Thymus (tissue), 14 donors: ENCODE measurements at places on chromosomes 4 and X.

GRCh38 chr4:38266616-38267015, 306.4 kb downstream of the PTTG2 start:
- DNase-seq: no peak

- DNase-seq: no peak
These were observed 227.3 kb upstream of the TET2 start for GRCh38 chr4:104919406-104919805.

- DNase-seq: no peak
These were observed 236.7 kb upstream of the GATB start for GRCh38 chr4:151997461-151997860.

DNA sequence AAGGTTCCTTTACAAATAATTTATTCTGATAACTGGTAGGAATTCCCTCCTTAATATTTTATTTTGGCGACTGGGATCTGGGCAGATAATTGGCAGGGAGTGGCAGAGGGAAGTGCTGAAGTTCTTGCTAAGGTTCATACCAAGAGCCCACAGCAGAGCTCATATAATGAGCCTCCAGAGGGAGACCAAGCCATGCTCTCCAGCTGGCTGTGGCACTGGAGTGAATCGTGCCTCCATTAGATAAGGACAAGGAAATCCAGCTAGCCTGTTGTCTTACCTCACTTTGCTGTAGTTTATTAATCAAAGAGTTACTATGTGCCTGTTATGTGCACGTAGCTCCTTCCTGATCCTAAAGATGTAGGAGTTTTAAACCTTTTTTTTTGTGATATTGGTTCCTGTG, 1.3 kb downstream of the ASB12 start:
- no peak for DNase-seq

GRCh38 chrX:29652484-29652883, 562.9 kb upstream of the MAGEB2 start:
- DNase-seq: no peak

GRCh38 chrX:47380268-47380667, 9.9 kb downstream of the ZNF157 start:
- no peak for DNase-seq

DNA sequence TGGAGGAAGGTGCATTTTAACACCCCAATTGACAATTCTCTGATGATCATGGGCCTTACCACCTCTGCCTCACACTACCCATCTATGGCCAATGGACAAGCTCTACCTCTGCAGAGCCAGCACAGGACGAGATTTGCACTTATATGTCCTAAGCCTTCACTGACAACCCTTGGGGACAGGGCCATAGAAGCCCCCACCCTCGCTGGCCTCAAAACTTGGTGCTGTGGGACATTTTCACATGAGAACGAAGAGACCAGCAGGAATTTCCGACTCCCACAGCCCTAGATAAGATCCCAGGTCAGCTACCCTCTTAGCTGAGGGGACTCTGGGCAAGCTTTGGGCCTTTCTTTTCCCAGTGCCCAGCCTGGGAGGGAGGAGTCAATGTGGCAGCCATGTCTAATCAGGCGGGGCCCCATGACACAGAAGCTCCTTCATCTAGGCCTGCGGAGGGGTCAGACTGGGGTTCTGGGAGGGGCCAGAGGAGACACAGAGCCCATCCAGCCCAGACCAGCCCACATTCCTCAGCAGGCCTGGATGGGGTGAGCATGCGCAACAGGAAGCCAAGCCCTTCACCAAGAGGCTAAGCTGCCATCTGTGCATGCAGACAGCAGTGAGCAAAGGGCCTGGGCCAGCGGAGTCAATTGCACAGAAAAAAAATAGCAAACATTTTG, 12.1 kb downstream of the PJA1 start:
- DNase-seq: no peak

DNA sequence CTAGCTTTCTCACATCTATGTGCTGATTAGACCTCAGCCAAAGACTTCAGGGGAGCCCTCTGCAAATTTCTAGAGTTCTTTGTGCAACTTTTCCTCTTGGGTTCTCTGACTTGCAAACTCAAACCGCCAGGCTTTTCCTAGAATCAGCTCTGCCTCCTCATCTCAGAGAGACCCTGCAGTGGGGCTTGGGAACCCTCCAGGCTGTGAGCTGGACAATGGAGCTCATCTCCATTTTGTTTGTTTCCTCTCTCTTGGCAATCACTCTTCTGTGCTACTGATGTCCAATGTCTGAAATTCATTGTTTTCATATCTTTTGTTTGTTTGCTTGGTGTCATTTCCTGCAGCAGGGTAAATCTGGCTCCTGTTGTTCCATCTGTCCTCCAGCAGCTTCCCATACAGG, 33.0 kb downstream of the GYPB start:
- no peak for DNase-seq

DNA sequence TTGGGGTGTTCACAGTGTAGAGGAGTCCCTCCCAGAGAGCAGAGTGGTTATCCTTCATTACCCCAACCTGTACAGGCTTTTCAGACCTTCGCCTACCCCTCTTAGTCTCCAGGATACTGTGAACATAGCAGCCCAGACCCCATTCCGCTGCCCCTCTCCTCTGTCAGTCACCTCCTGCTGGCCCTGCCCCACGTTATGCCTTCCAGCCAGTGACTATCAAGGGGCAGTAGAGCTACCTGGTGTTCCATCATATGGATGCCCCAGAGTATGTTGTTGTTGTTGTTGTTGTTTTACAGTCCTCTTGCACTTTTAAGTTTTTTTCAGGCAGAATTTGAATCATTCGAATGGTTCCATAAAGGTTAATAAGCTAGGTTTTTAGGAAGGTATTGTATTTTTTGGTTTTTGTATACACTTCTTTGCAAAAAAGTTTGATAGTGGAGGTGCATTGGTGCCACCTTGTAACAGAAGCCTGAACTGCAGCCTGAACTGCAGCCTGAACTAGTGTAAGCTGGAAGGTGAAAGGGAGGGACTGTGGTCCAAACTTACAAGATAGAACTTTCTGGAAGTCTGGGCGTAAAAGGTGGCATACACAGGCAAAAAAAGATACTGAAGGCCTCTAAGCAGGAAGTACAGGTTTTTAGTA, 101.4 kb upstream of the RAB40AL start:
- DNase-seq: no peak

GRCh38 chrX:50154429-50154828, 46.4 kb downstream of the AKAP4 start:
- no peak for DNase-seq

- no peak for DNase-seq
These were observed 138.2 kb downstream of the GUCY2F start for GRCh38 chrX:109343671-109344070.

- no peak for DNase-seq
These were observed 45.6 kb downstream of the RGS12 start for GRCh38 chr4:3338321-3338838.

GRCh38 chrX:40278340-40279090, 180.8 kb upstream of the BCOR start:
- DNase-seq: no peak

DNA sequence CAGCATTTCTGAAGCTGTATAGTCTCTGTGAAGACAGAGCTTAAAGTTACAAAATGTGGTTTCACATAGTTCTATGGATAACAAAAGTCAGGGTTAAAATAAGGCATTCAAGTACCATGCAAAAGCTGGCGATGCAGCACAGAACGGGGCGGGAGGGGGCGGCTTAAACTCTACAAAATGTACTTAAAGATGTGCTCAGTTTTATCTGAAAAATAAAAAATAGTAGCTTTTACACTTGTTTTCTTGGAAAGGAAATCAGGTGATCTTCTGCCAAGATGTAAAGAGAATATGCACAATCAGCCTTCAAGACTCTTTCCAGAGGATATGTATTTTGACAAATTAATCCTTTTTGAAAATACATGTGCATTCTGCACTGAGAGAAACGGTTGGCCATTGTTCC, 301.7 kb upstream of the EMCN start:
- no peak for DNase-seq

GRCh38 chr4:27908356-27908755, 1047.7 kb downstream of the STIM2 start:
- DNase-seq: no peak

GRCh38 chr4:139333046-139333445, 30.8 kb upstream of the NDUFC1 start:
- DNase-seq: no peak

DNA sequence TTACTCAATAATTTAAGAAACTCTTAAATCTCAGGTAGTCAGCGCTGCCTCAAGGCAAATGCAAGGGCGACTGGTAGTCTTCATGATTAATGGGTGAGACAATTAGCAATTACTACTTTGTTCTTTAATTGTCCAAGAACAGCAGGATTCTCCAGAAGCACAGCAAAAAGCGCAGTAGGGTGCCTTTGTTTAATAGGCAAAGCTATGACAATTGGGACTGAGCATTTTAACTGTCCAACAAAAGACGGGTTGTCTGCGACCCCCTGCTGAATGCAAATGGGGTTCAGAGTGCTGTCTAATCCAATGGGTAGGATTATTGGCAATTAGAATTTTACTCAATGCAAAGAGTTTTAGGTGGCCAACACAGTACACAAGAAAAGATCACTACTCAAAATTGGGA, 286.1 kb downstream of the CHIC1 start:
- no peak for DNase-seq

DNA sequence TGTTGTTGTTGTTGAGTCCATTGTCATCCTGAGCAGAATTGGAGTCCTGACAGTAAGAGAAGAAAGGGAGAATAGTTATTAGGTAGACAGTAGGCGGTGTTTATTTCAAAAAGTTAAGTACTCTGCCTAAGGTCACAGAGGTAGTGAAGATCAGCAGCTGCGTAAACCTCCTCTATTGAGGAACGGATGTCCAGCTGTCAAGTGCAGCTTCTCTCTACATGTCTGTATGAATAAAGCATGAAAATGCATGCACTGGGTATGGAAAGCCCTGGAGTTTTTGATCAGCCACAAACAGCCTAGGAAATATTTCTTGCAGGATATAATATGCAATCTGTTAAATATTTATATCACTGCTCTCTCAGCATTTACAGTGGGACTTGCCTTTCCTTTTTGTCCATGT, 109.4 kb upstream of the CBLL2 start:
- no peak for DNase-seq

DNA sequence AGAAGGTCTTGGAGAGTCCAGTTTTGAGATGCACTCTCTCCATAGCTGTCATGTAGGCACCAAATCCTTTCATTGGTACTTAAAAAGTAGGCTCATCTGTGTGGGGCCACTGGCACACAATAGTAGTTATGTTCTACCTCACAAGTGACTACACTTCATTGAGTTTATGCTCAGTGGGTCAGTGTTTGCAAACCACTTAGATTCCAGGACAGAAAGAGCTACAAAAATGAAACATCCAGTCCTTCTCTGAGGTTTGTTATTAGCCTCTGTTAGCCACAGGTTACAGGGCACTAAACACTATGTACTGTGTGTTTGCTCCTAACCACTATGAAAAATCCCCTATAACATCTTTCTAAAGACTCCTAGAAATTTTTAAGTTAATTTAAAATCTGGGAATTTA, 13.8 kb downstream of the RAB28 start:
- no peak for DNase-seq

- no peak for DNase-seq
These were observed 38.4 kb downstream of the UGT2A2 start for GRCh38 chr4:69601065-69601464.

- no peak for DNase-seq
These were observed 121.7 kb upstream of the KCNIP4 start for GRCh38 chr4:22070256-22070655.

DNA sequence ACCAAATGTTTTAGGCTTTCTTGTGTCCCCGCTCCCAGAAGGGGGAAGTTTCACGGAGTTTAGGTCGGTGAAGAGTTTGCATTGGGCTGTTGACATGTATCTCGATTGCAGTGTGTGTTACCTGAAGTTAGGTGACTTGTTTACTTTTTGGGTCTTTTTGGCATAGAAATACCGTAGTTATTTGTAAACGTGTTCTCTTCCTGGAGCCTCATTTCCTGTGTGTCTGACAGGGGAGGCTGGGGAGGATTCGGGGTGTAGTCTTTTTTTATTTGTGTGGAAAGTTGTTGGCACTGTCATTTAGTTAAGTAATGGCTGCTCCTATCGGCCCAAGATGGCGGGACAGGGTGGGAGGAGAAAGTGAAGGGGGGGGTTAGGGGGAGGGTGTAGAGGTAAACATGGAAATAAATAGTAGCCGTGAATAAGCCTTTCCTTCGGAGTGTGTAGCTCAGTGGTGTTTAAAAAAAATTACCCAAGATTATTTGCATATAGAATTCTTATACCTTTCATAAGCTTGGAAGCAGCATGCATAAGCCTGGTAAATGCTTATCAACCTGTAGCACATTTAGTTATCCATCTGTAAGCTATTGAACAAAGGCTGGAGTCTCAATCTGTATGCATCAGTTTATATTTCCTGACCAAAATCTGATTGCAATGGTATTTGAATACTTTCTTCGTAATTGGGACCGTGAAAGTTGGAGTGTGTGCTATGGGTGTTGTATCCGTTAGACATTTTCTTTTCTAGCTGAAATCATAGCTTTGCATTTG, 1.6 kb downstream of the KDM6A start:
- DNase-seq: peak; percentile 53

DNA sequence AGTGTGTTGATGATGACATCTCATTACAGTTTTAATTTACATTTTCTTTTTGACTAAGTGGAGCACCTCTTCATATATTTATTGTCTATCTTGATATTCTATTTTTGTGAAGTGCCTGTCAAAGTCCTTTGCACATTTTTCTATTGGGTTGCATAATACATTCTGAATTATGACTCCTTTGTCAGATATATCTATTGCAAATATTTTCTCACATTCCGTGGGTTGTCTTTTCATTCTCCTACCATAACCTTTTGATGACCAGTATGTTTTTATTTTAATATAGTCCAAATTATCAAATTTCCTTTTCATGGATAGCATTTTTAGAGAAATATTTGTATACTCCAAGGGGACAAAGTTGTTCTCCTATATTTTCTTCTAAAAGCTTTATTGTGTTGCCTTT, 126.4 kb downstream of the PJA1 start:
- DNase-seq: no peak

GRCh38 chrX:108216919-108217571, 125.5 kb downstream of the ATG4A start:
- DNase-seq: no peak

DNA sequence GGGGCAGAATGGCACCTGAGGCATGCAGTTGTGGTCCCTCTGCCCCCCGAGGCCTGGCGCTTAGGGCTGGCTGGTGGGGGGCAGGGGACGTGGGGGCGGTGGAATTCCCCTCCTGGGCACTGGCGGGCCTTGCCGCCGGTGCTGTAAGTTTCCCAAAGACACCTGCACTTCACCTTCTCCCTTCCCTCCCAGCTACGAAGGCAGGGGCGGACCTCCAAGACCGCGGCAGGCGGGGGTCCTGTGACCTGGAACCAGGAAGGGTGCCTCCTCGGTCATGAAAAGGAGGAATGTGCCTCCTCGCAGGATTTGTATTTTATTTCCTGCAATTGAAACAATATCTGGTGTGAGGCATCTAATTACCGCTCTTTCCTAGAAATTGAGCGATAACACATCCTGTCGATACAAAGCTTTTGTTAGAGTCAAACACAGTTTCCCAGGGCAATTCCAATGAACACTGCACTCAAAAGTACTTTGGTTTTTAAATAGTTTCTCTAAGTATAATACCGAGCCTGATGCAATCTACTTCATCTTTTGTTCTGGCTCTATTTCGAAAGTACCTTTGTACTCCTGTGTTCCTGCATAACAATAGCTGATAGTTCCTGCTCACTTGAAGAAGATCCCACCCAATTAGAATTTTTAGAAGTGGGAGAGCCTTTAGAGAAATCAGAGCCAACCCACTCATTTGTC, 12.3 kb upstream of the ADRA2C start:
- no peak for DNase-seq
